ENCODE measurements at places on chromosomes 7 and 10.

- no peak for DNase-seq
Measured at GRCh38 chr7:82443036-82443546, 486 bp downstream of the CACNA2D1 start.

- no peak for DNase-seq
Measured at GRCh38 chr10:90779548-90779947, 78.3 kb downstream of the HTR7 start.

GRCh38 chr7:124840435-124840834, 74.8 kb upstream of the GPR37 start:
- no peak for DNase-seq

- no peak for DNase-seq
Measured at GRCh38 chr10:36504758-36505157, 620.6 kb upstream of the ANKRD30A start.

GRCh38 chr10:3486346-3487065, 298.5 kb downstream of the KLF6 start:
- no peak for DNase-seq

GRCh38 chr10:103703941-103704919, 151.1 kb downstream of the SH3PXD2A start:
- no peak for DNase-seq

DNA sequence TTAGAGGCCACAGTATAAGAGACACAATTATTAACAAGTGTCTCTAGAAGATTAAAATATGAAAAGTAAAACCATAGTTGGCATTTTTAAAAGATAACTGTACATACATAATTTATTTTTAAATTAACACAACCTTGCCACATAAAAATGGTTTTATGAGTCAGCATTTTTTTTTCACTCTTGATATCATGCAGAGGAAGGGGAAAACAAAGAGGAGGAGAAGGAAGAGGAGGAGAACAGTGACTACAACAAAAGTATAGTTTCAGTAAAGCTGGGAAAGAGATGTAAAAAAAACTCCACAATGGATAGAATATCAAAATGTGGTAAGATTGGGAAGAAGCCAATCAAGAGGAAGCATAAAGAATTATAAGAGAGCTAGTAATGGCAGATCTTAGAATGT, 34.0 kb downstream of the CH25H start:
- DNase-seq, result no peak

GRCh38 chr7:79968077-79968648, 166.5 kb upstream of the GNAI1 start:
- no peak for DNase-seq

DNA sequence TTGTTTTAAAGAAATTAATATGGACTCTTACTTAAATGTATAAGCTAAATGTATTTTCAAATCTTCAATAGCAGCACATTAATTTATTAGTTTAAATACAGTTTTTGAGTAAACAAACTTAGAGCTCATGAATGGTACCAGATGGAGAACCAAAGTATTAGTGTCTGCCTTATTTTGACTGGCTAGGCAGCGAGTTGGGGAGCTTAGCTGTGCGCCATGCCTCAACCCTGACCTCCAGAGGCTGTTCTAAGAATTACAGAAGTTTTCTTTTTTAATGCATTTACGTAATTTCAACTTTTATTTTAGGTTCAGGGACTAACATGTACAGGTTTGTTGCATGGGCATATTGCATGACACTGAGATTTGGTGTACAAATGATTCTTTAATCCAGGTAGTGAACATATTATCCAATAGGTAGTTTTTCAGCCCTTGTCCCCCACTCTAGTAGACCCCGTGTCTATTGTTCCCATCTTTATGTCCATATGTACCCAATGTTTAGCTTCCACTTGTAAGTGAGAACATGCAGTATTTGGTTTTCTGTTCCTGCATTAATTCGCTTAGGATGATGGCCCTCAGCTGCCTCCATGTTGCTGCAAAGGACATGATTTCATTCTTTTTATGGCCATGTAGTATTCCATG, 166.8 kb downstream of the IQUB start:
- DNase-seq, result no peak

- no peak for DNase-seq
Measured at GRCh38 chr10:125095228-125095627, 65.1 kb downstream of the CTBP2 start.

DNA sequence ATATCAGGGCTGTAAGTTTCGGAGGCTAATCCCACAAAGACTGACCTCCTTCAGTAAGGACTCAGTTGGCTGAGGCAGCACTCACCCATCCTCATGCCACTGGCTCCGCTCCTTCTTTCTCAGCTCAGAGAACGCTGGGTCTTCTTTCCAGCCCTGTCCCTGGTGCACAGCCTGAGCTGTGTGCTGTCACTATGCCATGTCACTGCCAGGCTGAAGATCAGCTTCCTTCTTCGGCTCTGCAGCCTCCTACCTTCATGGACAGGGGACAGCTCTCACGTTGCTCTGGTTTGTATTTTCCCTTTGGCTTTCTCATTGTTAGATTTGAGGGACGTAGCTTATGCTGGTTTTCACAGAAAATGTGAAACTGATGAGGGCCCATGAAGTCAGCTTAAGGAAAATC, 437.3 kb downstream of the GLRX3 start:
- no peak for DNase-seq

DNA sequence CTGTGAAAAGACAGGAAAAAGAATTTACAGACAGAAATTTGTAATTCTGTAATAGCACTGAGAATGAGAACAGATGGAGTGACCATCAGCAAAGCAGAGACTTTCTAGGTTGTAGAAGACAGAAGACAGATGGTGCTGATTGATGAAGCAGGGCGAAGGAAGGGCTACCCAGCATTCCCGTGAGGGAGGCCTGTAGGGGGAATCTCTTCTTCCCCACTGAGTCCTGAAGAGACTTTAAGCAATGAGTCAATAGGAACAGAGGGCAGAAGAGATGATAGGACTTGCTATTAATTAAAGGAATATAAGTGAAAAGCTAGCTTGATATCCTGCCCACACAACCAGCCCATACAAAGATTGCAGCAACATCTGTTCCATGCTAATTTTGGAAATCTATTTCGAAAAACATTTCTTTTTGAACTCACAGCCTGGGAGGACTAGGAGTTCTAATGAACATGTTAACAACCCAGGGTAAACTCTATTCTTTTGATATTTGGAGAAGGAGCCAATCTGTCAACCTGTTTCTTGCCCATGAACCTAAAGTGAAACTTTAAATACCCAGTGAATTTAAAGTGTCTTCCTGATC, 44.1 kb downstream of the RALA start:
- DNase-seq, result no peak

DNA sequence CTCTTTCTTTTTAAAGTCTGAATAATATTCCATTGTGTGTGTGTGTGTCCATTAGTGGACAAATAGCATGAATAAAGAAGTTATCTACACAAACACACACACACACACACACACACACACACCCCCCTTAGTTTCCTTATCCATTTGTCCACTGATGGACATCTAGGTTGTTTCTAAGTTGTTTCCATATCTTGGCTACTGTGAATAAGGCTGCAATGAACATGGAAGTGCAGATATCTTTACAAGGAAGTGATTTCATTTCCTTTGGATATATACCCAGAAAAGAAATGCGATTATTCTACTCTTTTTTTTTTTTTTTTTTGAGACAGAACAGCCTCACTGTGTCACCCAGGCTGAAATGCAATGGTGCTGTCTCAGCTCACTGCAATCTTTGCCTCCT, 113.5 kb downstream of the MBL2 start:
- DNase-seq, result no peak

GRCh38 chr10:8417631-8418030, 363.1 kb downstream of the GATA3 start:
- no peak for DNase-seq

All from activated T-helper 1 cell treated with anti-CD3 and anti-CD28 coated beads, Interleukin-2, amount 50 U/mL, for 16 hours (primary cell).